Muscle of leg (tissue), 16 donors: ENCODE measurements at places on chromosomes 5 and 9. TPM values are rescaled to one million over a fixed set of nuclear protein-coding genes. Genes with fewer than 3 reads are reported as not detected.
A peak's percentile ranks its signal among the peaks of the same experiment; 100 is the strongest.

- DNase-seq: no peak
Observed at GRCh38 chr9:31702957-31703356, 681.5 kb upstream of the ACO1 start.

GRCh38 chr5:102715082-102715807, 39.9 kb upstream of the PAM start:
- DNase-seq: no peak

DNA sequence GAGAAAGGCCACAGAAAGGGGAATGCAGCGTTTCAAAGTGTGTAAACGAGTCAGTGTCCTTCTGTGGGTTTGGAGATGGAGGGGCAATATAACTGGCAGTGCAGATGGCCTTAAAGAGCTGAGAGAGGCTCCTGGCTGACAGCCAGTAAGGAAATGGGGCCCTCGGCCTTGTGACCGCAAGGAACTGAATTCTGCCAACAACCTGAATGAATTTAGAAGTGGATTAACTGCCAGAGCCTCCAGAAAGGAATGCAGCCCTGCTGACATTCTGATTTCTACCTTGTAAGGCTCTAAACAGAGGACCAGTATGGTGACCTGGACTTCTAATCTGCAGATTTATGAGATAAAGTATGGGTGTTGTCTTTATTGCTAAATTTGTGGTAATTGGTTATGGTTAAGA, 17.5 kb upstream of the NREP start:
- DNase-seq: peak; percentile 64

- no peak for DNase-seq
Observed at GRCh38 chr9:107486674-107487520, 2.7 kb downstream of the KLF4 start.

DNA sequence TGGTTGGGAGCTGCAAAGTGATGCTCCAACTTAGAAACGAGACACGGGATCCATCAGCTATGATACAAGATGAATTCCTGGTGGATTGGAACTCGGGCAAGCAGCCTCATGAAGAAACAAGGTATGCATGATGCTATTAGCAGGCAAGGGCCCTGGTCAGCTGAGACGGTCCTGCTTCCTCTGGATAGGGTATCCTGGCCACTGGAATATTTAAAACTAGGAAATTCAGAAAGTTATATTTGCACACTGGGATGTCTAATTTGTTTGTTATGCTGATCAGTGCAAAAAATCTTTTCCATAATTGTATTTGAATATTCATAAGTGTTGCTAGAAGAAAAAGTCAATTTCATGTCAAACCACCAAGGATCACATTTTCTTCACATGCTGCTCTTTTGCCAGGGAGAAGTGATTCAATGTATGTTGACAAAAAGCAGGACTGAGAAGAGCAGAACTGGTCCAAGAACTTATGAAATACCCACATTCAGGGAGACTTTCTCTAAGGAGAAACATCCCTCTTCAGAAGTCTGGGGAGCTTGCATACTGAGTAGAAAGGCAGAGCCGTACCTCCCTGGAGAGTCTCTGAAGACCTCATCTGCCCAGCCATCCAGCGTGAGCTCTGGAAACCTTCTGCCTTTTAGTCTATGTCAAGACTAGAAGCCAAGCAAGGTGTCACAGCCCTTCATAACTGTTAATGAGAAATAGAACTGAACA, 6.7 kb upstream of the NXNL2 start:
- DNase-seq: no peak

GRCh38 chr5:95892784-95893354, 68.8 kb downstream of the ELL2 start:
- DNase-seq: no peak

DNA sequence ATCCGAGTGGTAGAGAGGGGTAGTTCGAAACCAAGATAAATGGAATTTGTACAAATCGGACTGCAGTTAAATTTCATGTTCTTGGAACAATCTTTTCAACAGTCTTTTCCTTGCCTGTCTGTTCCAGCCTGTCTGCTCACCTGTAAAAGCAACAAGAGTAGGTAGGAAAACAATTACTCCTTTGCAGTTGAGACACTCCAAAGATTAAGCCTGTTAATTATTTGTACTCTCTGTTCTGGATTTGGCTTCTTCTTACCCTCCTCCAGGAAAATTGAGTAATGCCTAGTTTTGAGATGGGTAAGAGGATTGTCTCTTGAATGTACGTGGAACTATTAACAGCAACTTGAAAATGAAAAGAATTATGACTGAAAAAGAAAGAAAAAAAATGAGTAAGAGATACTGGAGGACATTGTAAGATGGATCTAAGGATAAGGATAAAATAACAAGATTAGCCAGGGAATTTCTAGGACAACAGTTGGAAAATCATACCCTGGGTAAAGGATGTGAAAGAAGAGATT, 24.3 kb downstream of the SPAAR start:
- no peak for DNase-seq

DNA sequence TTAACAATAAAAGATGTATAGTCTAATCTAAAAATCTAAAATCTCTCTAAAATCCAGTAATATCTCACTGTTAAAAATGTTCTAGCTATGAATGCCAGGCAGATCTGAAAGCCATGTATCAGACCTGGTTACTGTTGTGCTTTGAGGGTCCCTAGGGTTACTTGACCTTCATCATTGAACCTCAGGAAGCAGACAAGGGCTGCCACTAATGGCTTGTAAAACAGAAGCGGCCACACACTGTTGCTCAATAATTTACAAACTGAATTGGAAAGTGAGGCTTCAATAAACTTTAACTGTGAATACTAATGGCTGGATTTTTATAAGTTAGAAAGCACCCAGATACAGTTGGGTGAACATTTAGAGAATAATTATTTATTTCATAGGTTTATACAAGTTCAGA, 198.0 kb upstream of the RPS23 start:
- DNase-seq: no peak

DNA sequence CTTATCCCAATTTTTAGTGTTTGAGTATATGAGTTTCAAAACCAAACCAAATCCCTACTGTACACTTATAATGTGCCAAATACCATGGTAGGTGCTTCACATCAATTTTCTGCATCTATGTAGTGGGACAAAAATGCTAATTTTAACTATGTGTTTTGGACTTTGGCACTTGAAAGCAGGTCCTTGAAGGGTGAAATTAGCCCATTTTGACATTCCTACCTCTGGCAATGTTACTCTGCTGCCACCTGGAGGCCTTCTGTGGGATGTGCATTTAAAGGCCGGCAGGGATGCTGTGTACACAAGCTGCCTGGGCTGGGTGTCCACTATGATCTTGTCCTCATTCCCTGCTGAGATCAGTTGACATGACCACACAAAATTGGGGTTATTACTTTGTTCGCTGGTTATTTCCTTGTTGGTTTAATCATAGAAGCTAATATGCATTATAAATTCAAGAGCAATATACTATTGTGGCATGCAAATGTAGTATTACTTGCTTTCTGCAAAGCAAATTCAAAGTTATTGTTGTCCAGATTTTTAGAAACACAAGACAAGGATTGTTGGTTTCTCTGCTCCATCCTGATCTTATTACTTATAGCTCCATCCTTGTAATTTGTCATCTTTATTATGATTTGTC, 166.8 kb downstream of the ARHGEF28 start:
- peak; percentile 75 for DNase-seq

- DNase-seq: no peak
Observed at GRCh38 chr9:117775591-117775990, 71.4 kb downstream of the TLR4 start.

GRCh38 chr5:103235891-103236290, 22.7 kb upstream of the MACIR start:
- DNase-seq: no peak

ZFR gene
- 65.1 TPM for total RNA-seq

SLC25A2 gene
- total RNA-seq: 0.22 TPM

ORM2 gene
- total RNA-seq: not detected

BARHL1 gene
- not detected for total RNA-seq

ANKRD18B gene
- total RNA-seq: 1.2 TPM

FBXO4 gene
- 12.8 TPM for total RNA-seq

IL3 gene
- total RNA-seq: not detected

PLAC8L1 gene
- total RNA-seq: 0.18 TPM
